ENCODE measurements at places on chromosomes 4 and X.

DNA sequence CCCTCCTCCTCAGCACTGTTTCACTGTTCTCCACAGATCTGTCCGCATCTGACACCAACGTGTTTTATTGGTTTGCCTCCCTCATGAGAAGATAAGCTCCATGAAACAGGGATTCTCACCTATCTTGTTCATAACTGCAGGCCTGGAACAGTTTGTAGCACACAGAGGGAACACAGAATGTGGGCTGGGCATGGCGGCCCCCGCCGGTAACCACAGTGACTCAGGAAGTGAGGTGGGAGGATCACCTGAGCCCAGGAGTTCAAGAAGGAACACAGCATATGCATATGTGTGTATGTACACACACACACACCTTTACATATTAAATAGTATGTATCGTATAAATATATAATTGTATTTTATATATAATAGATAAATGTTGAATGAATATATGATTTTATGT, 168.6 kb downstream of the AFAP1 start:
- no peak for DNase-seq

GRCh38 chrX:114152130-114152529, 431.8 kb upstream of the HTR2C start:
- DNase-seq: no peak

DNA sequence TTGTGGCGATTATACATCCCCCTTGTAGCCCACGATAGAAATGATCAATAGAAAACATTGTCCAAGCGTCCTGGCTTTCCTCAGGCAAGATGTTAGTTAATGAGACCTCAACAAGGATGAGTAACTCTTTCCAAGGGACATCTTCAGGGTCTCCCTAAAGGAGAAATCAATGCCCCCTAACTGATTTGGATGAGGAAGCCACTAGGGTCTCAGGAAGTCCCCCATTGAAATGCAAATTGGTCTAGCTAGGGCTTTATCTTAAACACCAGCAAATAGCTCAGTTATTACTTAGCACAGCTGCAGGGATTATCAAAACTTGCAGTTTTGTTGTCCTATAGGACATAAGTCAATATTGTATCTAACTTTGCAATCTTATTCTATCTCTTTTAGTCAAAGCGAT, 721.5 kb downstream of the IL1RAPL1 start:
- DNase-seq: no peak

DNA sequence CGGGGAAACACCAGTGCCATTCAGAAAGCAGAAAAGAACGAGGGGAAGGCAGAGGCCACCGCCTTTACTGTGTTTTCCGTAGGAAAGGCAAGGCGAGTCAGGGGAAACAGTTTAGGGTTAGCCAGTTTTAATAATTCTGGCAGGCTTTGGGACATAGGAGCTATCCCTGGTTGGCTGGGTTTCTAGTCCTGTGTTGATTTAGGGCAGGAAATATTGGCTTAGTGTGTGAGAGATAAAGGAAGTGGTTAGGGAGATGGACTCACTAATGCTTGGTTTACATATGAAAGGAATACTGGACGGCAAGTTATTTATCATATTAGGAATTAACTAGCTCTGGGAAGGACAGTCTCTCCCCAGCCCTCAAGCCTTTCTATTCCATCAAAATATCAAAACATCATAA, 53.1 kb downstream of the SYNPO2 start:
- DNase-seq: no peak

GRCh38 chr4:83109480-83110222, 4.9 kb downstream of the PLAC8 start:
- DNase-seq: peak; percentile 53

Data from thyroid gland (tissue), 4 donors.